CD4-positive, CD25-positive, alpha-beta regulatory T cell (primary cell): ENCODE measurements at places on chromosomes 5 and 9. TPM values are rescaled to one million over a fixed set of nuclear protein-coding genes. Genes with fewer than 3 reads are reported as not detected.

GRCh38 chr5:178630475-178630930 is 3.7 kb upstream of the CLK4 start:
- H3K4me3 ChIP-seq, result no peak overlapping the region
- no peak overlapping the region for H3K27ac ChIP-seq
- peaks cover 10% of the 10 kb centered on the region for H3K4me1 ChIP-seq
- H3K36me3 ChIP-seq, result no peaks in the 10 kb centered on the region

- H3K27me3 ChIP-seq, result no peaks in the 10 kb centered on the region
- H3K4me1 ChIP-seq, result no peaks in the 10 kb centered on the region
- no peak for DNase-seq
- H3K4me3 ChIP-seq, result no peak overlapping the region
- H3K27ac ChIP-seq, result no peak overlapping the region
Observed at GRCh38 chr5:83715236-83716065, 5.2 kb downstream of the HAPLN1 start.

DNA sequence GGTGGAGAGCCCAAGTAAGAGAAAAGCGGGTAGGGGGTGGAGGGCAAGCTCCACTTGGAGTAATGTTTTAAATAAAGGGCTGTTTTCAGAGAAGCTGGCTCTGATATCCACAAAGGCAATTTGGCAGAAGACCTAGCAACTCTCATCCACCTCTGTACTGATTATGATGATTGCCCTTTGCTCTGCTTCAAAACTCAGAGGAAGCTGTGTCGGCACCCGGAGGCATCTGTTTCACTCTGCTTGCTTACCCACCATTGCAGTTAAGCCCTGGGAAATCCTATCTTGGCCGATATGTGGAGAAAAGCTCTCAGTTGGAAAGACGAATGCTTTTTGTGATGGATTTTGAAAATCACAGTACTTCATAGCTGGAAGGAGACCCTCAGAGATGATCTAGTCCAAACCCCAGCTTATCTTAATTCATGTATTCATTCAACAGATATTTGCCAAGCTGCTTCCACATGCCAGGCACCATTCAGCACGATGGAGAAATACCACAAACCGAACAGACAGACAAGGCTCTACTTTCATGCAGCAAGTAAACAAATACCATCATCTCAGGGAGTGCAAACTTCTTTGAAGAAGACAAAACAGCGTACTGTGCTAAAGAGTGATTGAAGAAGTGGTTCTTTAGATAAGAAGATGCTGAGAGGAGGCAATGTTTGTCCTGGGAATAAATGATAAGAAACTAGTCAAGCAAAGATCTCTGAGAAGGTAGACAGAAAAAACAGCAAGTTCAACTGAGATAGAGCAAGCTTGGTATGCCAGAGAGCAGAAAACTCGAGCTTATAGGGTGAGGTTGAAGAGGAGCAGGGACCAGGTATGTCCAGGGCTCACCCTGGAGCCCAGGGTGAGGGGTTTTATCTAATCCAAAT is 140.4 kb upstream of the SPDL1 start:
- peaks cover 3% of the 10 kb centered on the region for H3K27me3 ChIP-seq
- DNase-seq, result no peak
- no peak overlapping the region for H3K4me3 ChIP-seq
- H3K27ac ChIP-seq, result no peak overlapping the region
- H3K36me3 ChIP-seq, result no peaks in the 10 kb centered on the region

DNA sequence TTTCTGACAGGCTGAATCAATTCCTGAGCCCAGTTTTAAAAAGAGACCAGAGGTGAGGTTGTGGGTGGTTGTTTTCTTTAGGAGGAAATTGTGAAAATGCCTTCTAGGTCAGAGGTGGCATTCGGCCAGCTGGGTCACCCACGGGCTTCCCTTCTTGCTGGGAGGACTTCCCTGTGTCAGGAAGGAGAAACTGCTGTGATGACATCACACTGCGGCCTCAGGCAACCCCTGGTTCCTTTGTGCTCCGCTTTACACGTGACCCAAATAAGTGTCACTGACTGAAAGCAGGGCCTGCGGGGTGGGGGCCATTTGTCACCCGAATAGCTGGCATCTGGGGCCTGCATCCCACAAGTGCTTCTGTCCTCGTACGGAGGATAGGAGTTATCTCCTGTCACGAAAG is 39.7 kb downstream of the FABP6 start:
- no peaks in the 10 kb centered on the region for H3K36me3 ChIP-seq
- no peak overlapping the region for H3K27ac ChIP-seq

DNA sequence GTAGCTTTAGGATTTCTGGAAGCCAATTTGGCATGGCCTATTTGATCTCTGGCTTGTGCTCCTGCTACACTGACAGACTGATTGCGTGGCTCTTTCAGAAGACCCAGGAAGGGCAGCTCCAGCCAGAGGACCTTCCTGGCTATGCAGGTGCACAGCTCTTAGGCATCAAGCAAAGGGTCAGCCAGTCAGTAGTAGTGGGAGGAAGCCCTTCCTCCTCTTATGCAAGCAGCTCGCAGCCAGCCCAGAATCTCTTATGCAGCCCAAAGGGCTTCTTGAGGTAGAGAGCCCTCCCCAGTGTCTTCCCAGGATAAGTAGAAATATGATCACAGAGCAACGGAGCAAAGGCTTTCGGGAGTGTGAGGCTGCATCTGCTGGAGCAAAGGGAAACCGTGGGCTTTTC is 43.2 kb downstream of the SLC36A1 start:
- DNase-seq, result no peak
- peaks cover 36% of the 10 kb centered on the region for H3K36me3 ChIP-seq
- H3K4me3 ChIP-seq, result no peak overlapping the region
- H3K27me3 ChIP-seq, result no peaks in the 10 kb centered on the region

Gene GFI1B
- total RNA-seq, result 3.3 TPM

Gene OTP
- not detected for total RNA-seq
